ENCODE measurements at places on chromosomes 3 and 15.

DNA sequence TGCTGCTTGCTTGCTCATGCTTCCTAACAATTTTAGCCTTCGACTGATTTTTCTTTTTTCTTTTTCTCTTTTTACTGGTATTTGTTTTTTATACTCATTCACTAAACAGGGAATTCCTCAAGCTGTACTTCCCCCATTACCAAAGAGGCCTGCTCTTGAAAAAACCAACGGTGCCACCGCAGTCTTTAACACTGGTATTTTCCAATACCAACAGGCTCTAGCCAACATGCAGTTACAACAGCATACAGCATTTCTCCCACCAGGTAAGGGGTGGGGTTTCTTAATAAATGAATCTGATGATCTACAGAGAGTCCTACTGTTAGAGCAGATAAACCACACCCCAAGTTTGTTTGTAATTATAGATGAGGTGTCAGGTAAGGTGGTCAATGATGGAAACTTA lies 178.8 kb downstream of the MBNL1 start:
- no peak for DNase-seq

DNA sequence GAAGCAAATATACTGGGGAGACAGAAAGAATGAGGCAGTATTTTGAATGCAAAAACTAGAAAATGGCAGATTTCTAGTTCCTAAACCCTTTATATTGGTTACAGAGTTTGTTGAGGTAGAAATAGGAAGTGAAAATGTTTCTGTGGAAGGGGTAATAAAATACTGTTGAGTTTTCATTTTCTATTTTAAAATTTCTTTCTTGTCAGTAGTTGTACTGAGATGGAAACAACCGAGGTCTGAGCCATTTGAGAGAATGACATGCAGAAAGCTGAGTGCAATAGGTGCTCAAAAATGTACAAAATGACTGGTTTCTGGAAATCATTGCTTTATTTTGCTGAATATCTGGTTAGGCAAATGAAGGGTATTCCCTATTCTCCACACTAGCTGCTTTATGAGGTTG lies 361.4 kb downstream of the CHL1 start:
- DNase-seq = no peak

DNA sequence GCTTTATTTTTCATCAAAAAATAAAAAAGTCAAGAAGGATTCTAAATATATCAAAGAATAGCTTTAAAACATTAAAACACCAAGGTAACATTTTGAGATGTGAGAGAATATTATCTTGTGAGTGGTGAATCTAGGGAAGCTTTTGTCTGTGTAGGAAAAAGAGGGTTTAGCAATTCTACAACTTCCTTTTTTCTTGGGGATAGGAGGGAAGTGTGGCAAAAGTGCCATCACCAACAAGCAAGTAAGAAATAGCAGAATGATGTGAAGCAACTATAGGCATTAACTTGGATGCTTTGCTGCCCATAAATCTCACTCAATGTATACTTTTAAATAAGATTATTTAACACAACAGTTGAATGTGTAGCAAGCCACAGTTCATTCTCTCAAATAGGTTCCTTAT lies 57.8 kb upstream of the SUCLG2 start:
- DNase-seq = no peak

- DNase-seq = no peak
Measured at GRCh38 chr15:100769975-100770340, 109.7 kb upstream of the ALDH1A3 start.

- DNase-seq = no peak
Measured at GRCh38 chr3:61928039-61928438, 366.7 kb downstream of the PTPRG start.

DNA sequence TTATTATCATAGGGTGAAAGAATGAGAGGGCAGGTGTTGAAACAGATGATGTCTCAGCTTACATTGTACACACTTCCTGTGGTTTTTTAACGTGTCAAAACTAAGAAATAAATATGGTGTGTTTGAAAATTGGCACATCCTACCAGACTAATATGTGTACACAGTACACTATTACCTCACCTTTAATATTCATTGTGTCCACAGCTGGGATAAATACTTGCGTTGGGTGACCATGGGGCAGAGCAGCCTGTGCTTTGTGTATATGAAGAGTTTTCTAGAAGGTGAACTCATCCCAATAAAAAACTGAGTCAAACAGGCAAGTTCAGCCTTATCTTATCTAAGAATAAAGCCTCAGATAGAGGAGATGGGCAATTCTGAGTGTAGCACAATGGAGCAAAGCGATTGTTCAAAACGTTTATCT lies 17.3 kb downstream of the SUCNR1 start:
- no peak for DNase-seq

DNA sequence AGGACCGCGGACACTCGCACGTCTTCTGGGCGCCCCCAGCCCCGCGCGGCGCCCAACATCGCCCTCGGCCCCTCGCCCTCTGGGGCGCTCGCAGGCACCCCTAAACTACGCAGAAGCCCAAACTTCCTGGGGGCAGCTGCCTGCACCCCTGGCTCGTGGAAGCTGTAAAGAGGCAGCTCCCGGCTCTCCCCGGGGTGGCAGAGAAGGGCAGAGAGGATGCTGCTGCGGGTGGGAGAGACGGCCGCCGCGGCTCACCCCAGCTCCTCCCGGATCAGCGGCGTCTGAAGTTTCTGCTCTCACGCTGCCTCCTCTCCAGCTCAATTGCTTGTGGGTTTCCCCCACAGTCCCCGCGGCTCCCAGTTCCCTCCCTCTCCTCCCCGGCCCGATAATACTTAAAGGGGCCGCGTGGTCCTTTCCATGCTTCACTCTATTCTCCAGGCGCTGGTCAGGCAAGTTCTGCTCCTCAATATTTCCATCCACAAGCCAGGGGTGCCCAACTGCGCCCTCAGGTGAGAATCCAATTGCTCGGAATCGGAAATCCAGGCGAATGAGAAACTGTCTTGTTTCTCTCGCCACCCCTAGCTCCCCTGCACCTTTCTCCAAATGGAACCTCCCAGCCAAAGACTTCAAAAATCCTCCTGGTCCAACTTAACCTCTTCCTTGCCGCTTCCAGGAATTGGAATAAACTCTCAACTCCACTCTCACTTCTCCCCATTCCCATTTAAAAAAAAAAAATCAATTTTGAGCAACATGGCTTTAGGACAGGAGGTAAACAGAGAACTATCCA lies 748.5 kb downstream of the ROBO1 start:
- DNase-seq = peak; percentile 74

DNA sequence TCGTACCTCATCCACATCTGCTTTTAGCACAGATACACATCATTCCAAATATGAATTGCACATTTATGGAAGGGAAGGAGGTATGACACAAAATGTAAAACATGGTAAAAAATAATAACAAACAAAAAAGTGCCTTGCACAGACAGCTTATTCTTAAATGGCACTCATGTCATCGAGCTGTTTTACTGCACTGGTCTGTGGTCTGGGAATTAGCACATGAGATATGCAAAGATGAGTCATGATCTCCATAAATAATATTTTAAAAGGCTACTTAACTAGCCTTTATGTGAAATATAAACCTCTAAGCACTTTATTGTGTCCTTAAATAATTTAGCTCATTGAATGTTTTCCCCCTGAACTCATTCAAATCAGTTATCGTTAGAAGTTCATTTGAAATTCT lies 142.2 kb upstream of the ZNF385D start:
- DNase-seq = no peak

DNA sequence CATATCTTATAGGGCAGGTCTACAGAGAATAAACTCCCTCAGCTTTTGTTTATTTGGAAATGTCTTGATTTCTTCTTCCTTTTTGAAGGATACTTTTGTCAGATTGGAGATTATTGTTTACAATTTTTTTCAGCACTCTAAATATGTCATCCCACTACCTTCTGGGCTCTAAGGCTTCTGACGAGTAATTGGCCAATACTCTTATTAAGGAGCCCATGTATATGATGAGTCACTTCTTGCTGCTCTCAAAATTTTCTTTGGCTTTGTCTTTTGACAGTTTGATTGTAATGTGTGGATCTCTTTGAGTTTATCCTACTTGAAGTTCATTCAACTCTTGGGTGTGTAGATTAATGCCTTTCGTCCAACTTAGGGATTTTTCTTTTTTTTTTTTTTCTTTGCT lies 28.9 kb upstream of the CD200R1L start:
- DNase-seq = no peak

- DNase-seq = no peak
Measured at GRCh38 chr3:65861718-65862117, 177.0 kb downstream of the MAGI1 start.

- no peak for DNase-seq
Measured at GRCh38 chr3:136916223-136916622, 41.6 kb upstream of the IL20RB start.

DNA sequence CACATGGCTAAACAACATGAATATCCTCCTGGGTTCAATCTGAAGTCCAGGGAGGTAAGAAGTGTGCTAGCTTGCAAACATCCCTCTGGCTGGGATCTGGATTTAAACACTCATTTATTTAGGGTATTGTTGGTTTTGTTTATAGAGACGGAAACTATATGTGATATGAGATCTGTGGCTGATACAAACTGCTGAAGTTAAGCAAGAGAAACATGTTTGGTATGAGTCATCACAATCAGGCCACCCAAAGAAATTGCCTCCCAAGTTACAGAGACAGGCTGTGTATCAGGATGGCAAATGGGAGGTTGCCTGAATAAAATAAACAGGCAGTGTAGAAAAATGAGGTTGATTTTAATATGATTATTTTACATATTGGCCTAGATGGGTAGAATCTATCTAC lies 562.1 kb downstream of the IGSF11 start:
- no peak for DNase-seq

DNA sequence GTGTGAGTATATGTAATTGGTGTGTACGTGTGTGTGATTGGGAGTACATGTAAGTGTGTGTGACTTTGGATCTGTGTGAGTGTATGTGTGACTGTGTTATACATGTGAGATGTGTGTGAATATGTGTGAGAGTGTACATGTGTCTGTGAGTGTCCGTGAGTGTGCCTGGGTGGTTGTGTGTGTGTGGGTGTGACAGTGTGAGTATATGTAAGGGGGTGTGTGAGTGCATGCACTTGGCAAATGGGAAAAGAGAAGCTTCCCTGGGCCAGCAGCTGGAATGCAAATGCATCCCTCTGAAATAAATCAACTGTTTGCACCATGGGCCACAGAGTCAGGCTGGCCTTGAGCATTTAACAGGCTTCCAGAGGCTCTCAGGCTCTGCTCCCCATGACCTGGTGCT lies 63.6 kb downstream of the MINAR1 start:
- no peak for DNase-seq

GRCh38 chr3:18445401-18446148 lies 20.4 kb upstream of the SATB1 start:
- DNase-seq = no peak

- no peak for DNase-seq
Measured at GRCh38 chr3:149968216-149968615, 2.5 kb downstream of the PFN2 start.

- no peak for DNase-seq
Measured at GRCh38 chr3:8709287-8709686, 24.3 kb upstream of the CAV3 start.

DNA sequence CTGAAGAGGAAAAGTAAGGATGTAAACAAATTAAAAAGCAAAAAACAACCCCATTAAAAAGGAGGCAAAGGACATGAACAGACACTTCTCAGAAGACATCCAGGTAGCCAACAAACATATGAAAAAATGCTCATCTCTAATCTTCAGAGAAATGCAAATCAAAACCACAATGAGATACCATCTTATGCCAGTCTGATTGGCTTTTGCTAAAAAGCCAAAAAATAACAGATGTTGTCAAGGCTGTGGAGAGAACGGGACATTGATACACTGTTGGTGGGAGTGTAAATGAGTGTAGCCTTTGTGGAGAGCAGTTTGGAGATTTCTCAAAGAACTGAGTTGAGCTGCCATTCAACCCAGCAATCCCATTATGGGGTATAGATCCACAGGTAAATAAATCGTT lies 18.6 kb upstream of the RGMA start:
- DNase-seq = no peak

GRCh38 chr3:193499801-193500485 lies 54.8 kb downstream of the ATP13A4 start:
- no peak for DNase-seq

DNA sequence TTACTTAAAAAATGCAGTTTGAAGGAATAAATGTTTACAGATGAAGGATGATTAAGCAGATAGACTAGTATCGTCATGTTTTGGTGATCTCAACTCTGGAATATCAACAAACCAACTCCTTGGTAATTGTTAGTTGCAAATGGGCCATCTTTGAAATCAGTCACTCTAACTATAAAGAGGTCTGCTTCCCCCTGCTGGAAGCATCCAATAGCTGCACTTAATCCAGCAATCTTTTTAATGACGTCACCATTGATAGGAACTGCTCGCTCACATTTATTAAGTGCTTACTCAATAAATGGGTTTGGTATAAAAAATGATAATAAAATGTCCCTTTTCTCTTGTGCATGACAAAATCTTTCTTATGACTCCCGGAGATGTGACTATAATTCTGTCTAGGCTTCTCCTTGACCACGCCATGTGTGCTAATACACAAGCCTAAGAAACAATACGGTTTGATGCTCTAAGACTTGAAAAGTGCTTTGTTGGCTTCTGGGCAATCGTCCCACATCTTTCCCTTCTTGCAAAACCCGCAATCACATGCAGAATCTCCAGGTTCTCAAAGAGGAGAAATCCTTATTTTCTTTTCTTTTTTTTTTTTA lies 227.6 kb upstream of the POU1F1 start:
- peak; percentile 16 for DNase-seq
